ENCODE measurements at places on chromosomes 1 and 21.

GRCh38 chr1:155006601-155007101 lies 4.0 kb downstream of the ZBTB7B start:
- no peak for DNase-seq

DNA sequence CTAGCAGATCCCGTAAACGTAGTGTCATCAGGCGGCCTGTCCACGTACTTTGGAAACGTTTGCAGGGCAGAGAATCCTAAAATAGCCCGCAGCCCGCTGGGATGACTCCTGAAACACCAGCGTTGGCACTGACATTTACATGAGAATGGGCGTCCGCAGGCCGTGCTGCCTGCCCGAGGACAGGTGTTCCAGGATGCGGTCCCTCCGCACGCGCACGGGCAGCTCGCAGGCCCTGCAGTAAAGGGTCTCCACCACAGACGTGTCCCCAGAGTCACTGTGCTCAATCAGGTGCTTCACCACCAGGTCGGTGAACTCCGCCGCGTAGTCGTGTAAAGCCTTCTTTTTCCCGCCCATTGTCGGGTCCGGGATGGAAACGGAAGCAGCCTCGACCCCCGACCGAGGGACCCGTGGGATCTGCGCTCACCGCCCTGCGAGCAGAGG lies 5.8 kb upstream of the CCDC27 start:
- no peak for DNase-seq

DNA sequence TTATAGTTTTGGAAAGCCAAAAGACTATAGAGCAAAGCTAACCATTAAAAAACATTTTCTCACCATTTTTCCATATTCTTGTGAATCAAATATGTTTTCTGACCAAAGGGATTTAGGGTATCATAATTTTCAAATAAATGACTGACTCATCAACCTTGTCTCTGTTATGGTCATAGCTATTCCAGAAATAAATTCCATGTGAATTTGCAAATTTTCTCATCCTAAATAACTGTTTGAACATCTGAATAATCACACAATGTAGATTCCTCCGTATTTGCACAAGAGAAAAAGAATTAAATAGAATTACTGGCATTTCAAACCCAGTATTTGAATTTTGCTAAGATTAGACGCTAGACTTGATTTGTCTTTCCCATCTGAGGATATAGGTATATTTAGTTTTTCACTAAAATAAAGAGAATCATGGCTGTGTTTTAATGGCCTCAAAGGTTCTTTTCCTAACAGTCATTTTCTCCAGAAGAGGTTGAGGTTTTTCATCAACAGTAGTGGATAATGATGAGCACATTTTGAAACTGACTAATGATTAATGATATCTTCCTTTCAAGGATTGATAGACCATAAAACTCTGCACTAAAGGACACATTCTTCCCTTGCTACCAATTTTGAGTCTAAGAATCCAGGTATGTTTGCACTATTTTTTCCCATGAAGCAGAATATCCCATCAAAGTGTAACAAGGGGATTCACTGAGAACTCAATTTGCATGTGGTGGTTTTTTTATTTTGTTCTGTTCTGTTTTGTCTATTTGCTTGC lies 9.5 kb upstream of the DUSP23 start:
- DNase-seq: no peak

DNA sequence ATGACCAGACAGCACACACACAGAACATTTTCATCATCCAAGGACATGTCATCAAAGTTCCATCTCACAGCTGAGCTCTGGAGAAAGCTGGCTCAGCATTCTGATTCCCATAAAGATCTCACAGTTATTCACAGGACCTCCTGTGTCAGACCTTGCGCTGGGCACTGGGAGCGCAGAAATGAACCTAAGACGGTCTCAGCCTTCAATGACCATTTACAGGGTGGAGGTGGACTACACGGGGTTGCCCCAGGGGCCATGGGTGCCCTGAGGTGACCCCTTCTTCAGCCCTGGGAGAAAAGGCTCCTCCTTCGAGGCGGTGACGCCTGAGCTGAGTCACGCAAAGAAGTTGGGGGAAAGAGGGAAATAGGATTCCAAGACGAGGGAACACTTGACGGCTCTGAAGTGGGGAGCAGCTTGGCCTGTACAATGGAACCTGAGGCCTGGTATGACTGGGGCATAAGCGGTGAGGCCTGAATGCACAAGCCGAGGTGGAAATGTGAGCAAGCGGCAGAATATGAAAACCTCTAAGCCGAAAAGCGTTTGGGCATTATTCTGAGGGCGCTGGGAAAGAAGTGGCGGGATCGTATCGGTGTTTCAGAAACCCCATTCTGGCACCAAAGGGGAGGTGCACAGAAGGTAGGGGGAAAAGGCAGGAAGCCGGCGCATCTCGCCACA lies 797 bp downstream of the CC2D1B start:
- no peak for DNase-seq

DNA sequence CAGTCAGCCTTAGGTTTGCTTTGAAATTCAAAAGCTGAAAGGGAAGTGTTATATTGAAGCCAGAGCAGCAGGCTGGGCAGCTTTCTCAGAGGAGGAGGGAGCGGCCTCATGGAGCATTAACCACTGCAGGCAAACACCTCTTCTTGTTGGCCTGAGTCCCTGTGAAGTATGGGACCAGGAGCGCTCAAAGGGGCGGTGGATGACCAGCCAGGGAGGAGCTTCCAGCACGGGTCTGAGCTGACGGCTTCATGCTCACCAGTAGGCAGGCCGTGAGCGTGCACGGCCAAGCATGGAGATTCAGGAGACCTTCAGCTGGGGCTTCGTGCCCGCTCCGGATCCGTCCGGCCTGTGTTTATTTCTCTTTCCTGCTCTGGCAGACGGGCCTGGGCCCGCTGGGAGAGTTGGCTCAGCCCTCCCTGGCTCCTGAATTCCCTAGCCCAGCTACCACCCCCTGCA lies 245.2 kb downstream of the TRABD2B start:
- DNase-seq: no peak

- no peak for DNase-seq
Measured at GRCh38 chr1:61450872-61451571, 273.9 kb downstream of the TM2D1 start.

DNA sequence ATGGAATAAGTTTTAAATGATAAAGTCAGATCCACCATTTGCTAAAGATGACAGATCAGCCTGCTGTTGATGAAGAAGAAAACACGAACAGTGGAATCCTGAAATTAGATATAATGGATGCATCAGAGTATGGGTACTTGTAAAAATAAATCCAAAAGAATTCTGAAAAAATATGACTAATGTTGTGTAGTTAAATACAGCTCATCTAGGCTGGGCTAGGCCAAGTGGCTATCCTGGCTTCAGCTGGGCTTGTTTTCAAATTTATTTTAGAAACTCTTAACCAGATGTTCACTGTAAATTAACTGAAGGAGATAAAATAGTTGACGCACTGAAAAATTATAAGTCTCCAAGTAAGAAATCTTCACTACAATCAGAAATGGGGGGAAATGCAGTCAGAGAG lies 7.4 kb upstream of the RGS2 start:
- no peak for DNase-seq
